ENCODE measurements at places on chromosomes 12 and 14. TPM values are rescaled to one million over a fixed set of nuclear protein-coding genes. Genes with fewer than 3 reads are reported as not detected.

- peak; percentile 56 for DNase-seq
Observed at GRCh38 chr12:94427501-94428381, 31.9 kb downstream of the CEP83 start.

DNA sequence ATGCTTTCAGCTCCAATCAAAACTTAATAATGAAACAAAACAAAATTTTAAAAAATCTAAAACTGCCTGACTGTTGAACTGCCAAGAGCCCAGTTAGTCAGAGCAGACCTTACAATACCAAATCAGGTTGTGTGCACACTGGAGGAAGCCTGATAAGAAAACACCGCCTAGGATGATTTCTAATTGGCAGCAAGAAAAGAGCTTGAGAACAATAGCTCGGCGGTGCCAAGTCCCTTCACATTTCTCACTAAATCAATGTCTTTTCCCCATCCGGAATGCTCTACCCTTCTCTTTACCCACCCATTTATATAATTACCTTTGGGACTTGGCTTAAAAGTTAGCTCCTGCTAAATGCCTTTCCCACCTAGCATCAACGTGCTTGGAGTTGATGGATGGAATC is 256.7 kb downstream of the C12orf75 start:
- DNase-seq = no peak

- DNase-seq = no peak
Observed at GRCh38 chr12:90979951-90980350, 24.8 kb downstream of the EPYC start.

GRCh38 chr12:132886529-132887477 is 602 bp downstream of the CHFR start:
- no peak for DNase-seq

DNA sequence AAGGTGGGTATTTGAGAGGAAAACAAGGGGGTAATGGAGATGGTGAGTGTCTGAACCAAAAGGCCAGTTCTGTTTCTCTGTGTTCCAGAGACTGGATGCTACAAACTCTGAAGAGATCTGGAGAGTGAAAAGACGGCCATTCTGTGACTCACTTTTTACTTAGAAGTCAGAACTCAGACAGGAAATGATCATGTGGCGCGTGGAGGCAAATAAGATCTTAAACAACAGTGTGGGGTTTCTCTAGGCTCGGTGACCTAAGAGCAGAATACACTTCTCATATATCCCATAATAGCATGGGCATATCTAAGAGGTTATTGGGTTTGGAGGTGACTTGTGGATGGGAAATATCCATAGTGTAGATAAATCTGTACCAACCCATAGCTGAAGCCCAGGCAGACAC is 463.5 kb downstream of the TMEM132D start:
- DNase-seq = no peak

GRCh38 chr14:100914597-100915021 is 11.1 kb upstream of the RTL1 start:
- DNase-seq = no peak

- DNase-seq = no peak
Observed at GRCh38 chr12:128204711-128205110, 62.3 kb upstream of the TMEM132C start.

DNA sequence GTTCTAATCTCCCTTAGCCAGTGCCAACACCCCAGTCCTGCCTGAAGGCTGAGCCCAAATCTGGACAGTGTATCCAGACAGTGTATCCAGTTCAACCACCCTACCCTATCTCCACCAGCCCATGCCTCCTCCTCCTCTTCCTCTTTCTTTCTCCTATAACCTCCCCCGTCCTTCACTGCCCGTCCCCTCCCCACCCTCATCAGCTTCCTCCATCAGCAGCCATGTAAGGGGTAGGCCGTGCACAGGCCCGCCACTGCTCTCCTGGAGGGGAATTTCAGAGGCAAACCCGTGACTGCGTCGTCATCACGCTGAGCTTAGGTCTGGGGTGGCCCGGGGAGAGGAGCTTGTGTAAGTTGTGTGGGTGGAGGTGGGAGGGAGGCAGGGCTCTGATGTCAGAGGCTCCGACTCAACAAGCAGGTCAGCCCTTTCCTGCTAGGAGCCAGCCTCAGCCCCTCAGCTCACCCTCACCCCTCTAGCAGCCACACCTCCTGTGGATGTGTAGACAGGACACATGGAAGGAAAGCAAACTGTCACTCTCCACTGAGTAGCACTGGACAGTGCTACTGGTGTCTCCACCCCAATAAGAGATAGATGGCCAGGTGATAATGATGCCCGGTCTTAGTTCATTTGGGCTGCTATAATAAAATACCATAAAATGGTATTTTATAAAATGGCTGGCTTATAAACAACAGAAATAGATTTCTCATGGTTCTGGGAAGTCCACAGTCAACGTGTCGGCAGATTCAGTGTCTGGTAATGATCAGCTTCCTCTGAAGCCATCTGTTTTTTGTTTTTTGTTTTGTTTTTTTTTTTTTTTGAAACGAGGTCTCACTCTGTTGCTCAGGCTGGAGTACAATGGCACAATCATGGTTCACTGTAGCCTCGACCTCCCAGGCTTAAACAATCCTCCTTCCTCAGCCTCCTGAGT is 50.5 kb downstream of the IRF2BPL start:
- peak; percentile 73 for DNase-seq

Gene ANO2
- total RNA-seq = 2.5 TPM
